ENCODE measurements at places on chromosomes 6 and 20.

GRCh38 chr6:17012421-17013225 lies 89.2 kb upstream of the STMND1 start:
- no peak for DNase-seq

DNA sequence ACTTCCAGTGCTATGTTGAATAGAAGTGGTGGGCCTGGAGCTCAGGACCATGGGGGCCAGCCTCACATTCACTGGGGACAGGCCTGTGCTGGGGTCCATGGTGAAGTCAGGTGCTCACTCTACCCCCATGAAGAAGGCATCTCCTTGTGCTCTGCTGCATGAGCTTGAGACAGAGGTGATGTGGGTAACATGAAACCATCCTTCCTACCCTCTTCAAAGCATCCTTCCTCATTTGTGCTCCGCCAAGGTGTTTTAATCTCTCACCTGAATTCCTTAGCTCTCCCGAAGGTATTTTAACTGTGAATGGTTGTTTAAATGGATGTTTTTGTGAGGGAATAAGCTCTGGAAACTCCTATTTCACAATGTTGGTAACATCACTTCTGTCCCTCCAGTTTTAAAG lies 209.6 kb upstream of the PCSK2 start:
- DNase-seq = no peak

DNA sequence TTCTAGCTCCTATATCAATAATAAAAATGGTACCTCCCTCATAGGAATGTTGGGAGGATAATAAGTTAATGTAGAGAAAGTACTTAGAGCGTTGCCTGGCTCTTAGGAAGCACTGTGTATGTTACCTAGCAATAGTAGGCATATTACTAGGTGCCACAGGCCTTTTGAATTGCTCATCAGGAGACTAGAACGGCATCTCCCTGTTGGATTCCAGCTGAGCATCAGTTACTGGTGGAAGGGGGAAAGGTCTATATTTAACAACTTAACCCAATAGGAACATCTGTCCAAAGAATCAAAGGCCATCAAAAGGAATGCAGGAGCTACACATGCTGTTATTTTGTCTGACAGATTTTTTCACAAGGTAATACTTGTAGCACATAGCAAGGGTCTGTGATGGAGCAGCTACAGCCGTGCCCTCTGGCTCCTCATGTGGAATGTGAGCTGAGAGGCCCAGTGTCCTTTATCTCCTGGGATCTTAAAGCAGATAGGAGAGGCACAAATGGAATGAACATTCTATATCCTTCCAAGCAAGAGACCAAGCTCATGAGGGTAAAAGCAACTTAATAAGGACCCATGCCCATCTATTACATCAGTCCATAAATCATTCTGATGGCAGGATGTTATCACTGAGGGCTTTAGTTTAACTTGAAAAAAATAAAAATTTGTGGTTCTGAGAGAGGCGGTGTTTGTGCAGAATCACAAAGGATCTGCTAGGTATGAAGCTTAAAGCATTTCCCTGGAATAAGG lies 184.9 kb upstream of the LAMP5 start:
- no peak for DNase-seq

DNA sequence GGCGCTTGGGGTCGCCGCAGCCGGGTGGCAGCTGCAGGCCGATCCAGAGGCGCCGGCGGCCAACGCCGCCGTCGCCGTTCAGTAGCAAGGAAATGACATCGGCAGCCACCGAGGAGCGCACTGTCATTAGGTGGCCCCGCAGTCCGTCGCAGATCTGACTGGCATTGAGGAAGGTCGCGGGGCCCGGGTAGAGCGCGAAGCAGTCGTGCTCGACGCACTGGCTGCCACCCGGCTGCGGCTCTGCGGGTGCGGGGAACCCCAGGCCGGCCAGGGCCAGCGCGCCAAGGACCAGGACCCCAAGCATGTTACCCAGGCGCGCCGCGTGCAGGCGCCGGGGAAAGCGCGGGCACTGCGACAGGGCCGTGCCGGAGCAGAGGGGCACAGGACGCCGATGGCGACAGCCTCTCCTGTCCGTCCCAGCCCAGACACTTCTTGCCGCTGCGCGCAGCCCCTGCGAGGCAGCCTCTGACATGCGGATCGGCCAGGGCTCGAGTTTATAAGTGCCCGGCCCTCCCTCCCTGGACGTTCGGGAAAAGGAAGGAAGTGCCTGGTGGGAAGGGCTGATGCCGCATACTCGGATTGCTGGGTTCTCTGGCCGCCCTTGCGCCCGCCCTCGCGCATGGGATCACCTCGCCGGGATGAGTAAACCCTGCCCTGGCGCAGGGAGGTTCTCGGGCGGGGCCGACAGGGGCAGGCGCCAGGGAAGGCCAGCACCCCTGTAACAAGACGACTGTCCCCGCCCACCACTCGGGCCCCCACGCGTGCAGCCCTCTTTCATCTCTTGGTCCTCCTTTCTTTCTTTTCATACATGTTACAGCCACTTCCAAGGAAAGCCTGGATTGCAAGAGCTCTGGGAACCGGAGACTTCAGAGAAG lies at the start of gene THBD:
THBD (minus strand) TSS at position 472 of the 875 bp plus-strand sequence; CDS start at position 304, 168 bp downstream.
- no peak for DNase-seq

DNA sequence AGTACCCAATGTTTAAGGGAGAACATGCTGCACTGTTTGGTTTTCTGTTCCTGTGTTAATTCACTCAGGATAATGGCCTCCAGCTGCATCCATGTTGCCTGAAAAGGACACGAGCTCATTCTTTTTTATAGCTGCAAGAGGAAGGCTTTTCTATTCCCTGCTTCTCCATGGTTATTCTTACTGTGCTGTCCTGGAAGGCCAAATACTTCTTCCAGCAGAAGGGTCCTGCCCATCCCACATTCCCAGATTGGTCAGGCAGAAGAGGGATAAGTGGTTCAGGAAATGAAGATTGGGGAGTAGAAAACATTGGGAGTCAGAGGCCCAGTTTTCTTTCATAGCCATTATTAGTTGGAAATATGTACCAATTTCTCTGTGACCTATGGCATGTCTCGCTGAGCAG lies 122.4 kb downstream of the TCP11 start:
- no peak for DNase-seq

- DNase-seq = no peak
Observed at GRCh38 chr6:95321126-95321525, 256.2 kb upstream of the MANEA start.

DNA sequence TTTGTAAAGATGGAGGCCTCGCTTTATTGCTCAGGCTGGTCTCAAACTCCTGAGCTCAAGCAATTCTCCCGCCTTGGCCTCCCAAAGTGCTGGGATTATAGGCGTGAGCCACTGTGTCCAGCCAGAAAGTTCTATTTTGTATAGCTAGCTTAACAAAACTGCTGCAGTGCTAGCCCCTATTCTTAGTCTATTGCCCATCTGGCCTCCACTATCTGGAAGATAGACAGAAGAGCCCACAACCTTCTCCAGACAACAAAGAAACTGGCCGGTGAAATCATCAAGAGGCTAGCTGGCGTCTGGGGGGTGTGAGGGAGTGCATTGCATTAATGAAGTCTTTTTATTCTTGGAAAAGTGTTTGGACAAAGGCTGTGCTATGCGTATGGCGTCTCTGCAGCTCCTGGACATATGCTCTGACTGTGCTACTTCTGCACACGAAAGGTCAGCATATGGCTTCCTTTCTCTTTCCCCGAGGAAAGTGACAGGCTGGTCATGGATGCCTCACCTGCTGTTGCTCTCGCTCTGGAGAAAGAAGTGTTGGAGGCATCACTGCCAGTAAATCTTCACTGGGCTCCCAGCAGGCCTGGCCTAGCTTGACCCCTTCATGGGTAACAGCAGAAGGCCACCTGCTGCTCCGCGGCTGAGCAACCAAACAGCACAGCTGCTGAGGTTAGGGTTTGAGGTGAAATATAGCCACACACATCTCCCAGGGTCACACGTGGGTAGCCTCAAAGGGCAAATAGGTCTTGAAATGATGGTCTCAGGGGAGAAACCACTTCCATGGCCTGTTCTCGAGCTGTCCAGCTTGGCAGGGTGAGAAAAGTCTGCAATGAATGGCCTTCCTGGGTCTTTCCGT lies 95.1 kb upstream of the IYD start:
- DNase-seq = no peak

DNA sequence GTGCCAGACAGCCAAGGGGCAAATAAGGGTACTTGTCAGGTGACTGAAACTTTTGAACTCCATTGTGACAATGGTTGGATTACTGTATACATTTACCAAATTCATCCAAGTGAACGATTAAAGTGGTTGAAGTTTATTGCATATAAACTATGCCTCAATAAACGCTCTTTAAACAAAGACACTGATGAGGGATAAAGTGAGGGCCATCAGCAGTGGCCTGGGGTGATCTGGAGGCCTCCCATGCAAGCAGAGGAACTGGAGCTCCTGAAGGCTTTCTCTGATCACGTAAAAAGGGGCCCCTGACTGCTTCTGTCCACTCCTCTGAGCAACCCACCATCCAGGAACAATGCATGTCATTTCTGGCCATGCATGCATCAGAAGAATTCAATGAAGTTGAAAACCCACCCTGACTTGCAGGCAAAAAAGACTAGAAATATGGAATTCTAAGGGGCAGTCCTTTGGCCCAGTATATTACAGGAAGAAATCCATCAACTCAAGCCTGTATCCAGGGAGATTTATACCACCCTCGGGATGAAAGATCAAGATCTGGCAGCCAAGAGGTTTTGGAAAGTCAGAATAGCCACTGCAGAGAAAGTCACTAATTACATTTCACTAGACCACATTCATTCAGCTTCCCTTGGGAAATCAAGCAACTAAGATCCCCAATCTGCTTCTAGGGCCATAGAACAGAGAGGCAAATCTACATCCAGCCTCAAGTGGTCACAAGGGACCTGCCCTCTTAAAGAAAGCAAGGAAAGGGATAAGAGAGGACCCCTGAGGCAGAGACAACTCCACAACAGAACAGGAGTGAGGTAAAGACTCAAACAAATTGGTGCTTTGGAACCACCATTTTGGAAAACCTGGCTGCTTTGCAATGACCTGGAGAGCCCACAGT lies 31.7 kb upstream of the RAB22A start:
- DNase-seq = no peak

DNA sequence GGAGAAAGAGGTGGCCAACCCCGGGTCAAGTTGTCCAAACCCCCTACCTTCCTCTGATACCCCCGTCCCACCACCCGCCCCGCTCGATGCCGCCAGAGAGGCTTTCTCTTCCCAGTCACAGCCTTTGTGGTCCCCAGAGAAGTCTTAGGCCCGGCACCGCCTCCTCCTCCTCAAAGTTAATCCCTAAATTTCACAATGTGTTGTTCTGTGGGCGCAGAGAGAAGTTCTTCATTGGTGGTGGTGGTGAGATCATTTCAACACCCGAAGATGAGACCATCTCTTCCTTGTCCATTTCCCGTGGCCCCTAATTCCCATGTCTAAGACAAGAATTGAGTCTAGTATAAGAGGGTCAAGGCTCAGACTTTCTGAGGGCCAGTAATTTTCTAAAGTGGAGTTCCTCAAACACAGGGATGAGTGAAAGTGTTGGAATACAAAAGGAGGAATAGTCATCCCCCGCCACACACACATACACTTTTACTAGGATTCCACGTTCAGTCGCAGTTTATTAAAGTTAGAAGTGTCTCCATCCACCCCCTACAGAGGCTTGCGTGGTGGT lies 10.4 kb downstream of the TRIM31 start:
- DNase-seq = no peak

DNA sequence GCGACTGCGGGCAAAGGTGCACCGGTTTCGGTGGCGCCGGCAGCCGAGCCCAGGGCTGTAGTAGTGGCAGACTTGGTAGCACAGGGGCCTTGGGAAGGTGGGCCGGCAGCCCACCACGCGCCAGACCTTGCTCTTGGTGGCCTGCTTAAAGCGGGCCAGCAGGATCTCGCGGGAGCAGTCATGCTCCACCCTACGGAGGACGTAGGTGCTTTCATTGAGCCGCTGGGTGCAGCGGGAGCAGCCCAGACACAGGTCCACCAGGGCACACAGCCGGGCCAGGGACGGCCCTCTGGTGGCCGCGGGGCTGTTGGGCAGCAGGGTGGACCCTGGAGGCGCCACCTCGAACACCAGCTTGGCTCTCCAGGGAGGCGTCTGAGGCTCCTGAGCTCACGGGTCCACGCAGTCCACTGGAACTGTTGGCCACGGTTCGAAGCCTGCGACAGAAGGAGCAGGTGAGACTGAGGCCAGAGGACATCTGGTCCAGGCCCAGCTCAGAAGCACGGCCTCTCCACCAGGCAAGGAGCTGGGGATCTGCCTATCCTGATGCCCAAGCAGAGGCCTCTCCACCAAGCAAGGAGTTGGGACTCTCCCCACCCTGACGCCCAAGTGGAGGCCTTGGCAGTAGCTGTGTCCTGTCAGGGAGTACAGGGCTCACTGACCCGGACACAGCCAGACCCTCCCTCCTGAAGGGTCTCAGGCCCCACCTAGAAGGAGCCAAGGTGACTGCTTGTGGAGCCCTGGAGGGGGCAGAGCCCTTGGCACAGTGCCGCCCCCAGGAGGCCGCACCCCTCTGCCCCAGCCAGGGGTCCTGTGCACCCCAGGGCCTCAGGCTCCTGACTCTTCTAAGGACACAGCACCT lies 1.0 kb downstream of the HELZ2 start:
- DNase-seq = no peak

DNA sequence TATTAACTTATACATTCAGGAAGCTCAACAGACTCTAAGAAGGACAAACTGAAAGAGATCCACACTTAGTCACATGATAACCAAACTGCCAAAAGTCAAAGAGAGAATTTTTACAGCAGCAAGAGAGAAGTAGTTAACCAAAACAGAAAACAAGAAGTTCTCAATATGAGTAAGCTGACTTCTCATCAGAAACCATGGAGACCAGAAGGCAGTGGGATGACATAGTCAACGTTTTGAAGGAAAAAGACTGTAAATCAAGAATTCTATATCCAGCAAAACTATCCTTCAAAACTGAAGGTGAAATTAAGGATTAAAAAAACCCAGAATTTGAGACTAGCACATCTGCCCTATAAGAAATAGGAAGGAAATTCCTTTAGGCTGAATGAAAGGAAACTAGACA lies 60.4 kb downstream of the COL19A1 start:
- DNase-seq = no peak
